ENCODE measurements at places on chromosomes 2 and 18. TPM values are rescaled to one million over a fixed set of nuclear protein-coding genes. Genes with fewer than 3 reads are reported as not detected.

Gene SNORC
- 0.72 TPM for total RNA-seq

Gene COL3A1
- total RNA-seq = not detected

Gene UGT1A9
- not detected for total RNA-seq

Gene ANKRD30B
- not detected for total RNA-seq

Gene GALM
- 31.3 TPM for total RNA-seq

Gene SCYGR2
- not detected for total RNA-seq

Gene CD207
- not detected for total RNA-seq

Gene CCDC141
- total RNA-seq = 2.6 TPM

Gene SPDYA
- 1.8 TPM for total RNA-seq

DNA sequence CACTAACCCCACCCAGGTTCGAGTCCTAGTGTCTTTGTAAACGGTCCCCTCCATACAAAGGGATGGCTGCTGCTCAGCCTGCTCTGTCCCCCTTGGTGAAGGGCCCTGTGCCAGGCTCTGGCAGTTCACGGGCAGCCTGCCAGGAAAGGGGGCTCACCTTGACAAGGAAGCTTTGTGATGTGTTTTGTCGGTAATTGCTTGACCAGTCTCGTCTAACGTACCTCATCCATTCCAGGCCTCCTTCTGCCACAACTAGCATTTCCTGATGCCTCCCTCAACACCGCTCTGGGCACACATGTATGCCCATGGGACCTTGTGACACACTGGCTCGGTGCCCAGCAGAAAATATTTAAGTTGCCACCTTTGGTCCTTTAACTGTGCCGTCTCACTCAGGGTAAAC lies 171.9 kb downstream of the KLHL29 start:
- DNase-seq = no peak

DNA sequence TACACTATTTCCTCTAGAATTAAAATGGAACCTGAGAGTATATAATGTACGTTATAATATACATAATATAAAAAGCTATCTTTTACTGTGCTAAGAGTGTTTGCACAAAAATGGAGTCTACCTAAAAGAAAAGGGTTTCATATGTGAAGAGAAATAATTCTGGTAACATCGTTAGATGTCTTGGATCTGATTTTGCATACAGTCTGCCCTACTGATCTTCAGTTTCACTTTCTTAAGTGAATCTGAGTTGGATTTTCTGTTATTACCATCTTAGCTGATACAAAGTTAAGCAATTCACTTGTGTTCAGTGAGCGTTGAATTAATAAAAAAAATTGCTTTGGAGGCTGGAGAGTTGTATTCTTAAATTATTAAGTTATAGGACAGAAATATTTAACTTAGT lies 502.1 kb upstream of the TMEFF2 start:
- DNase-seq = no peak

- no peak for DNase-seq
These were observed 62.3 kb upstream of the NABP1 start for GRCh38 chr2:191615596-191615995.

GRCh38 chr2:99425022-99425421 lies 64.8 kb downstream of the REV1 start:
- no peak for DNase-seq

DNA sequence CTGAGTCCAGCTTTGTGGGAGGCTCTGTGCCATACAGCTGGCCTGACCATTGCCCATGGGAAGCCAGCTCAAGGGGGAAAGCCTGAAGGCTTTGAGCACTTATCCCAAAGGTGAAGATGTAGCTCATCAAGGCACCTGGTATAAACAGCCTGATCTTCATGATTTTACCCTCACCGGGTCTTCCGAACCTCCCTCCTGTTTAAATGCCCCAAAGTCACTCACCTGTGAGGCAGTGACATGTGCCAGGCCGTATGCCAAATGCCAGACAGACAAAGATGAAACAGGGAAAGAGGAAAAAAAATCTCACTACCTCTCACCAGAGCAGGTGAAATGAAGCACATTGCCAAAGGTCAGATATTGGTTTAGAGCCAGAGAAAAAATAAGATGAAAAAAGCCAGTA lies 62.8 kb upstream of the ITSN2 start:
- DNase-seq = no peak

DNA sequence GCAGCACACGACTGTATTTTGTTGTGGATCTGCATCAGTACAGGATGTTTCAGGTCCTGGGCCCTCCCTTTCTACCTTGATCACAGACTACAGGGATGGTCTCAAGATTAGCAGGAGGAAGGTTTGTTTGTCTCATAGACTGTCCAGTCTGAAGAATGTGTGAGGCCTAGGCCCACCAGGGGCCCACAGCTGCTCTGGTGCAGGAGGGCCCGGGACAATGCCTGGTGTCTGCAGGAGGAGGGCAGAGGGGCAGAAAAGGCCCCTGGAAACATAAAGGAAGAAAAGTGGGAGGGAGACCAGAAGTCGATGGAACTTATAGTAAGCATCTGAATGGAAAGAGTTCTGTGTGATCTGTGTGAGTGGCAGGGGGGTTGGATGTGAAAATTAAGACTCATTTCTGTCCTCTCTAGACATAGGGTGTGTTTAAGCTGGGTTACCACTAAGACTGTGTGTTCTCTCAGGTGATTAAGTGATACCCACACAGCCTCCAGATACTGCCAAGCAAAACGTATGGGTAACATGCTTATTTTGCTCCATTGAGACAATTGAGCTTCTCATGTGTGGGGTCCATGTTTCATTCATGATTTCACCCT lies 33.4 kb upstream of the LPIN2 start:
- peak; percentile 55 for DNase-seq

DNA sequence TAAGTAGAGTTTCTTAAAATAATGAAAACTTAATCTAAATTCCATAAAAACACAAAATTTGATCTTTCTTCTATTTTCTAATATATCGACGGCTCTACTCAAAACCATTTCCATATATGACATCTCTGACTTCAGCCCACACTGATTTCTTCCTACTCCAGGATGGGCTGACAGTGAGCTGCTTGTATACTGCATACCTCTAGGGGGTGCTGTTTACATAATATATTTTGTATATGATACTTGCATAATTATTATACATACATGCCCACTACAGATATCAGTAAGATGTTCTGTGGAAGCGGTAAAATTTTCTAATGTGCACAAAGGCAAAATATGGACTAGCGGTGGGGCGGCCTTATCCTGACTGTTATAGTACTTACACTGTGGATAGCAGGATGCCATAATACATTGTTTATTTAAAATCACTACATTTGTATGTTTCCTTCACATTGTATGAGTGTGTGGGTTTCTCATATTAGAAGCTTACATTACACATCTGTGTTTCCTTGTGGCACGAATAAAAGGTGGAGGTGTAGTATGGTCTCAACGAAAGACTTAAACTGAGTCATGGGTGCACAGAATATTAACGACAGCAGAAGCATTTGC lies 66.1 kb upstream of the NXPH2 start:
- no peak for DNase-seq

- no peak for DNase-seq
These were observed 21.8 kb upstream of the IL1R1 start for GRCh38 chr2:102120701-102121159.

DNA sequence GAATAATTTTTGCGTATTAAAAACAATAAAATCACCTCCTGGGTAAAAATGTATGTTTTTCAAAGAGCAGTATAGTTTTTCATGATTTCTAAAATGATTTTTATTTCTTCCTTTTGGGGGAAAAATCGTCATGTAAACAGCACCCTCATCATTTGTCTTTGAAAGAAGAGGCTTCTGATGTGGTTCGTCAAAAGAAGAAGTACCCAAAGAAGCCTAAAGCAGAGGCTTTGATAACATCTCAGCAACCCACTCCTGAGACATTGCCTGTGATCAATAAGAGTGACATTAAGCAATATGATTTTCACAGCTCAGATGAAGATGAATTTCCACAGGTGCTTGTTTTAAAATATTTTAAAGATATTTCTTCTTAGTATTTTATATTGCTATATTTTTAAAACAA lies 110.2 kb upstream of the KIF5C start:
- DNase-seq = no peak

- DNase-seq = no peak
These were observed 123.2 kb downstream of the PHLPP1 start for GRCh38 chr18:62838475-62839098.

- no peak for DNase-seq
These were observed 249.9 kb downstream of the EIPR1 start for GRCh38 chr2:3127710-3128109.

- DNase-seq = no peak
These were observed 28.1 kb upstream of the HTR2B start for GRCh38 chr2:231152800-231153557.

DNA sequence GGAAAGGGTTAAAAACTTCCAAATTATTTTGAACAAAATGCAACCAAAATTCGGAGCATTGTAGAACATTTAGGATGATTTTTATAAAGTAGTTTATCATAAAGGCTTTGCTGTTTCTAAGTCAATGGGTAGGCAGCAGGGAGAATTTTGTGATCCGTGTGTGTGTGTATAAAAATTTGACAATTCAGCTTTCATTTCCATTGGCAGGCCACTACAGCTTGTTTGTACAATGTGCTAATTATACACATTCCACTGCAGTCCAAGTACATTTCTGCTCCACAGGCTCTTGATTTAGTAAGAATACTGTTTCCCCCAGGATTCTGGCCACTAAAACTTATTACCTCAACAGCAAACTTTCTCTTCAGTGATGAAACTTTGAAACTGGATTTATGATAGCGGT lies 71.8 kb upstream of the LTBP1 start:
- no peak for DNase-seq

DNA sequence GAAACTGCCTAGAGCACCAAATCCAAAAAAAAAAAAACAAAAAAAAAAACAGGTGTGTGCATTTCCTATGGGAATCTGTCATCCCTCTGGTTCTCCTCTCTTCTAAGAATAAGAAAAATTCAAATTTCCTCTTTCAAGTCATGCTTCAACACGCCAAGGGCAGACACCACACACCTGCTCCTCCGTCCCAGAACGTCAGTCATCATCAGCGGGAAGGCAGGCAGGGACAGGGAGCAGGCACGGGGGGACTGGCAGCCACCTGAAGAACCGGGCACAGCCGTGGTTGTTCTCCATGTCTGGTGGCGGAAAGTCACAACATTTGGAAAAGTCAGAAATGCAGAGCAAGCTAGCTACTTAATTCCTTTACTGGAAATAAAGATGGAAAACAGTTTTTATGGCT lies 214.8 kb downstream of the IKZF2 start:
- DNase-seq = no peak

DNA sequence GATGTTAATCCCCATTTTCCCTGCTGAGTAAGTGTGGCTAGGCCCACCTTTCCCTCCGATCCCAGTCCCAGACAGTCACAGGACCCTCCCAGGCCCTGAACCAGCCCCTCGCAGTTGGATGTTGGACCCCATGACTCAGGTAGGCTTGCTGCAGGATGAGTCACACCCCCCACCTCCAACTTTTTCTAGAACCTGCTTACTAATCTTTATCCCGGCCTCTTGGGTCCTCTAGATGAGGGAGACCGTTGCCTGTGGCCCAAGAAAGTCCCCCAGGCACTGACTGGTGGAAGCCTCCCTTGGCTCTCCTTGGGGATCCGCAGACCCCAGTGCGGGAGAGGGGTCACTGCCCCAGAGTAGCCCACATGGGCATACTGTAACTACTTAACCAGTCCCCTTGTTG lies 98.5 kb downstream of the SMAD7 start:
- DNase-seq = peak; percentile 42

DNA sequence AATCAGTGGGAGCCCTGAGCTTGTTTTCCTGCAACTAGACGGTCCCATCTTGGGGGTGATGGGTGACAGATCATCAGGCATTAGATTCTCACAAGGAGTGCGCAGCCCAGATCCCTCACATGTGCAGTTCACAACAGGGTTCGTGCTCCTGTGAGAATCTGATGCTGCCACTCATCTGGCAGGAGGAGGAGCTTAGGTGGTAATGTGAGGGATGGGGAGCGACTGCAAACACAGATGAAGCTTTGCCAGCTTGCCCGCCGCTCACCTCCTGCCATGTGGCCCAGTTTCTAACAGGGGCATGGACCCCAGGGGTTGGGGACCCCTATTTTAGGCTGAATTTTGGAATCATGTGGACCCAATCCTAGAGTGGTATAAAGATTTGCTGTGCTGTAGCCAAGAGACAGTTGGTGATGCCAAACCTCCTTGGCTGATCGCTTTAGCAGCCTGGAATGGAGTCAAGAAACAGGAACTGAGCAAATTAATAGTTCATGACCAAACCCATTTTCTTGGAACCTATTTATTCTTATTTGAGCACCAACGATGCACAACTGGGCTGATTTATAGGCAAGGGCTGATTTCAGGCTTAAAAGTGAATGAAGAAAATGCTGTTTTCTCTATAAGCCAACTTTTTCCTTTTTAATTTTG lies 25.7 kb downstream of the LPIN1 start:
- DNase-seq = no peak

Measured in activated naive CD4-positive, alpha-beta T cell treated with anti-CD3 and anti-CD28 coated beads for 36 hours (primary cell).